ENCODE measurements at places on chromosomes 4 and X. TPM values are rescaled to one million over a fixed set of nuclear protein-coding genes. Genes with fewer than 3 reads are reported as not detected.

Gene NDNF
- not detected for total RNA-seq

DNA sequence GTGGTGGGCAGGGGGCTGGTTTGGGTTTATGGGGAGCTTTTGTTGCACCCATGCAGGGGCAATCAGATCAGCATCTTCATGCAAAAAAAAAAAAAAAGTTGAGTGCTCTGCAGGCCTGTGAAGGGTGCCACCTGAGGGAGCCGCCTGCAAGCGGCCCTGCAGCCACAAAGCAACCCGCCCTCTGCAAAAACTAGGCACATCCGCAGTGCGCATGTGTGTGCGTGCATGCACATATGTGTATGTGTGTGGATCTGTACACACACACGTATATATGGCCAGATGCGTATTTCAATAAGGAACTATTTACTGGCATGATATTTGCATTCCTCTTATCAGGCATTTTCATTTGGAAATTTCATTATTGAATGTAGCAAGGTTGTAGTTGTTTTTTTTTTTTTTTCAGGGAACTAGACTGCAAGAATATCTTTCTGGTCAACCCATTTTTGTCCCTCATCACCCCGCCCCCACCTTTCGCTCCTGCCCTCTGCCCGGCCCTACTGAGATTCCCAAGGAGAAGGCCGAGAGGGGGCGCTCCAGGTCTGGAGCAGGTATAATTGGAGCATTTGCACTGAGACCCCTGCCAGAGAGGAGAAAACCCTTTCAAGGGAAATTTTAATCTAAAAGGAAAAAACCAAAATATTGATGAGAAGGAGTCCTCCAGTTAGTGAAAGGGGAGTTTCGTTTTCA lies 18.1 kb downstream of the CCNQ start:
- peaks cover 31% of the 10 kb centered on the region for H3K4me1 ChIP-seq
- H3K27ac ChIP-seq = no peak overlapping the region
- no peak overlapping the region for H3K4me3 ChIP-seq
- peaks cover 11% of the 10 kb centered on the region for H3K27me3 ChIP-seq

GRCh38 chr4:16674082-16674481 lies 224.4 kb downstream of the LDB2 start:
- H3K4me1 ChIP-seq = no peaks in the 10 kb centered on the region
- no peak for DNase-seq
- H3K36me3 ChIP-seq = no peaks in the 10 kb centered on the region
- H3K4me3 ChIP-seq = no peak overlapping the region

DNA sequence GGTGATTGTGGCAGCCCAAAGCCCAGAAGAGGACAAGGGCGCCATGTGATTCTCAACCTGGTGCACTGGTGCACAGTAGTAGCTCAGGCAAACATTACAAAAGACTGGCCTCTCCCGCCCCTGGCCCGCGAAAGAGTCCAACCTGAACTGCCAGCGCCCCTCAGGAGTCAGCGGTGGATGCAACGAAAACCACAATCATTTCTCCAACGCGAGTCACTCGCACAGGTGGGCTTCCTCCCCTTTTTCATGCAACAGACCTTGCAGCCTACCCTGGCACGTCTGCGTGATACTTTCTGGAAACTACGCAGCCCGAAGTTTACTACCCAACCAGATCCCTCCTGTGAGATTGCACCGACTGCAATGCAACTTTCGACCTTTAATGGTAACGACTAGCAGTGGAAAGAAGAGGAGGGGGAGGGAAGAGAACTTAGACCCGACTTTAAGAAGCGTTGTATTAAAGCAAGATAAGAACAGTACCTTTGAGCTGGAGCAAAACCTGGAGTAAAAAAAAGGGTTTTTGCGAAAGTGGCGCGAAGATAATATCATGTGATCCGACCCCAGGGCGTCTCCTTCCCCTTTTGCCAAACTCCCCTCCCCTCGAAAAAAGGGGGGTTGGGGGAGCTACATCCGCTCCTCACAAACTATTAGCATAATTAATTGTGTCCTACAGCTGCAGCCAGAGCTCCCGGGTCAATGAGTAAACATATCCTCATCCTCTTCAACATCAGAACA lies 63.3 kb upstream of the CCDC160 start:
- no peak overlapping the region for H3K27ac ChIP-seq
- no peak for DNase-seq
- peaks cover 1% of the 10 kb centered on the region for H3K27me3 ChIP-seq
- no peaks in the 10 kb centered on the region for H3K4me1 ChIP-seq
- H3K4me3 ChIP-seq = no peak overlapping the region
- H3K36me3 ChIP-seq = no peaks in the 10 kb centered on the region

DNA sequence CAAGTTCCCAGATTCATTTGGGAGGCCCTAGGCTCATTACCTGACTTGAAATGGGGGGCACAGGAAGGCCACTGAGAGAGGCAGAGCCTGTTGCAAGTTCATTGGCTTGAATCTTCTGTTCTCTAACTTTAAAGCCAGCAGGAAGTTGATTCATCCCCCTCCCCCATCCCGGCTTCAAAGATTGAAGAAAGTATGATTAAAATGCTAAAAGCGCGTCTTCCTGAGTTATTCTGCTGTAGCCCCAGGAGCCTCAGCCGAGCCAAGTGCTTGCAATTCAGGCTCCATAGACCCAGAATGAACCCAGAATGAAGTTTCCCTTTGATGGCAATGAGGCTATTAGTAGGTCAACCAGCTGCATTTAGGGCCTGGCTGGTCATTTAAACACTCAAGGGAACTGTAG lies 14.7 kb downstream of the CHST7 start:
- no peaks in the 10 kb centered on the region for H3K27me3 ChIP-seq

DNA sequence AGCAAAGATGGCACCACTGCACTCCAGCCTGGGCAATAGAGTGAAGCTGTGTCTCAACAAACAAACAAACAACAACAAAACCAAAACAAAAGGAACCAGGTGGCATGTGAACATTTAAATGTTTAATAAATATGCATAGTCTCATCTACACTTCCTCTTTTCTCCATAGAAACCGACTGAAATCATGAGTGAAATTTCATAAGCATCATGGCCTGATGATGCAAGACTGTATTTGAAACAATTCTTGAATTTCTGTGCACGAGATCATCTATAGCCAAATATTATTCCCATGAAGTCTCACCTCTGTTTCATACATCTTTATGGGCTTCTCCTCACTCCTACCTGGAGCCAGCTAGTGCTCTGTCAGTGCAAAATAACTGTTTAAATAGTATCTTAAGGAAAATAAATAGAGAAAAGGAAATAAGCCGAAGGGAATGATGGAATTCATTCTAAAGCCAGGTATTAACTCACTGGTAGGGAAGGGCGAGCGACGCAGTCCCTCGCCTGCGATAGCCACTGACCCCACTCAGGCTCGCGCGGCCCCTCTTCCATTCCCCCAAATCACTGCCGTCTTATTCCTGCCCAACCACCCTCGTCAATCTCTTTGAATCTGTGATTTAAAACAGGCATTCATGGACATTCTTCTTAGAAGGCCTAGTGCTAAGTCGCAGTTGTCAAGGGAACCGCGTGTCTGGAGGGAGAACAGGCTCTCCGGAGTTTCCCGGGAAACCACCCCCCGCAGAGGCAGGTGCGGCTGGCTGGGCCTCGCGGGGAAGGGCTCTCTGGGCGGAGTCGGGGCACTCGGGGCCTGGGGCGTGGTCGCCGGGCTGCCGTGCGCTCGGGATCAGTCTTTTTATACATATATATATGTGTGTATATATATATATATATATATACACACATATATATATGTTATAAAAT lies 52.4 kb upstream of the TRIM2 start:
- H3K27me3 ChIP-seq = peaks cover 6% of the 10 kb centered on the region
- H3K4me3 ChIP-seq = no peak overlapping the region
- DNase-seq = no peak
- no peak overlapping the region for H3K27ac ChIP-seq

DNA sequence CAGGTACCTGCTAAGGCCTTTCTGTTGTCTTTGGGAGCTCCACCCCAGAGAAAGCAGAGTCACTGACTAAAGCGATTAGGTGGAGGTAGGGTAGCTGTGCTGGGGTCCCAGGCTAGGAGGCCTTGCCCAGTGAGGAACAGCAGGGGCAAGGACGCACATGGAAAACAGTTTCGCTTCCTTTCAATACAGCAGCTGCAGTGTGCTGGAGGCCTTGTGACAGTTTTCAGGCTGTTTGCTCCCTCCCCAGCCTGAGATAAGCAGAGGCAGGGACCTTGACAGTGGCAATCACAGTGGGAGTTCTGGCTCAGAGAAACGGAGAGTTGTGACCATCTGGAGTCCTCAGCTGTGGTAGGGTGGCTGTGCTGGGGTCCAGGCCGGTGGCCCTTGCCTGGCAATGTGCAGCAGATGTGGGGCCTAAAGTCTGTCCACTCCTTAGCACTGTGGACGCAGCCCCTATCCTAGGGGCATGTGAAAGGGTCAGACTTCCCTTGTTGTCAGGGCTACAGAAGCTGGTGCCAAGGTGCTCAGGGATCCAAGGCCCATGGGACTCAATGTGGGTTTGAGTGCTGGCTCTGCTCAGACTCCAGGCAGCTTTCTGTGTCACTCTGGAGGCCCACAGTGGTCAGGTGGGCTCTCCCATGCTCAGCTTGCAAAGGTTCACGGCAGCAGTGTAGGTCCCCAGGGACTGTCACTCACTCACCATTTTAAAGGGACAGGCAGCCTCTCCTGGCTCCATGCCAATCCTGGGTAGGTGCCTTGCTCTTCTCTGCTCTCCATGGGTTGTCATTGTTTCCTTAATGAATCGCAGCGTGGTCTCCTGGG lies 534.9 kb upstream of the FMR1 start:
- no peak overlapping the region for H3K27ac ChIP-seq
- no peak for DNase-seq
- no peaks in the 10 kb centered on the region for H3K4me1 ChIP-seq
- no peaks in the 10 kb centered on the region for H3K36me3 ChIP-seq
- H3K4me3 ChIP-seq = no peak overlapping the region

DNA sequence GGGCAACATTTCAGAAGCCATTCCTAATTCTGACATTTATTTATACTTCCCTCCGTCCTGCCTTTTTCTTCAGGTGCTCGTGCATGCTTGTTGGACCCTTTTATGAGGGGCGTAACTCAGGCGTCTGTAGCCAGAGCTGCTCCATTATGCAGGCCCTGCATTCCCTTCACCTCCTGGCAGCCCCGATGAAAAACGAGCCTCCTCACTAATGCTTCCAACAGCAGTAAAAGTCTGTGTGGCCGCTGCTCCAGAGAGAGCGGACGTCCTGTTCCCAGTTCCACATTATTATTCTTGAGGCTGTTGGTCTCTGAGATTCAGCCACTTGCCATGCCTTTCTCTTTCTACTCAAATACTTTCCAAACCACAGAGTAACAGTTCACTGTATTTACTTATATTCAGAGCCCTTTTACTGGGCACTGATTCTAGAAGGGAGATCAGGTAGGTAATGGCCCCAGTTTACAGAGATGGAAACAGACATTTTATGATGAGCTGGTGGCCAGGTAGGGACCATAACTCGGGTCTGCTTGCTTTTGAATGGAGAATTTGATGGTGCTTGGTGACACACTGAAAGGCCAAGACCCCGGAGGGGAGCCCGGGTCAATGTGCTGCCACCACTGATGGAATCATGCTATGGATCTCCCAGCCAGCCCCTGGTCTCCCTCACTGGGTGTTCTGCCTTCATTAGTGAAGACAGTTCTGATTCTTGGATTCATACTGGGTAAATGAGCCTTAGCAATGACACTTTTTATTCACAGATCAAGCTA lies 101.0 kb downstream of the GATB start:
- no peak for DNase-seq
- no peak overlapping the region for H3K27ac ChIP-seq
- no peaks in the 10 kb centered on the region for H3K27me3 ChIP-seq
- no peaks in the 10 kb centered on the region for H3K4me1 ChIP-seq
- H3K4me3 ChIP-seq = no peak overlapping the region
- no peaks in the 10 kb centered on the region for H3K36me3 ChIP-seq
